ENCODE measurements at places on chromosomes 12 and 14.
A peak's percentile ranks its signal among the peaks of the same experiment; 100 is the strongest.

DNA sequence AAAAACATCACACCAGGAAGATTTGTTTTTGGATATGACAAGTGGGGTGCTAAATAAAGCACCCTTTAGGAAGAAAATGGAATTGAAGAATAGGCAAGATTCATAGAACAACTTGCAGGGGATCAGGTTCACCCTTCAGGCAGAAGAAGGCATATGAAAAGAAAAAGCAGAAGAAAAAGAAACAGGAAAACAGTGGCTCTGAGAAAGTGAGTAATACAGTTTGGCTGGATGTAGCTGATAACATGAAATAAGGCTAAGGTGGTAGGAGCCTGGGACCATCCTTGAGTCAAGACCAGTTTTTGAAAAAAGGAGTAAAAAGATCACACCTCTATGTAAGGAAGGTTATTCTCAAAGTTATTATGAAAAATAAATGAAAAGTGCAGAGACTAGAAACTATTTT lies 42.4 kb downstream of the TRIP11 start:
- H3K36me3 ChIP-seq = no peaks in the 10 kb centered on the region
- DNase-seq = no peak
- H3K27me3 ChIP-seq = no peaks in the 10 kb centered on the region
- no peak overlapping the region for H3K4me3 ChIP-seq
- H3K27ac ChIP-seq = peak overlapping the region; percentile 78

DNA sequence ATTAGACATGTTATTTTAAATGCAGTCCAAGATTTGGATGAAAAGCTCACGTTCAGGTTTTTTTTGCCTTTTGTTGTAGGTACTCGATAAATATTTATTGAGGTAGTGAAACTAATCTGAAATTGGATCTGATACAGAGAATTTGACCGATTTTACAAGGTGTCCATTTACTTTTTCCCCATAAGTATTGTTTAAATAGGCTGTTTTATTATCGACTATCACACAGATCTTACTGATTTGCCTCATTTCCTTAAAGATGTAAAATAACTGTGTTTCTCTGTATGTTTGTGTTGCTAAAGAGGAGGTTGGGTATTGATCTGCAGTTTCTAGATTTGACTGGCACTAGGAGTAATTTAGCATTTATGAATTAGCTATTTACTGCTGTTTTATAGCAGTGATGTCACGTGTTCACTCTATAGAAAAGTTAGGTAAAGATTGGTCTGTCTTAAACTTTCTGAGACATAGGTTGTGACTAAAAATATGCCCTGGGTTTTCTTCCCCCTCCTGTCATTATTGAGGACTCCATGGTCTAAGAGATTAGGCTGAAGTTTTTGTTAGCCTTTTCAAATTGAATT lies 3.5 kb downstream of the RAP1B start:
- peak overlapping the region; percentile 97 for H3K4me3 ChIP-seq
- peak overlapping the region; percentile 97 for H3K27ac ChIP-seq
- no peak for DNase-seq
- no peaks in the 10 kb centered on the region for H3K36me3 ChIP-seq
- peaks cover 39% of the 10 kb centered on the region for H3K4me1 ChIP-seq
- H3K27me3 ChIP-seq = no peaks in the 10 kb centered on the region

GRCh38 chr12:93664573-93665138 lies 12.5 kb upstream of the CRADD start:
- no peaks in the 10 kb centered on the region for H3K4me1 ChIP-seq
- peaks cover 23% of the 10 kb centered on the region for H3K27me3 ChIP-seq
- H3K27ac ChIP-seq = no peak overlapping the region
- H3K36me3 ChIP-seq = peaks cover 2% of the 10 kb centered on the region
- no peak for DNase-seq

GRCh38 chr12:58174316-58174715 lies 232.9 kb downstream of the ATP23 start:
- no peak overlapping the region for H3K4me3 ChIP-seq
- no peaks in the 10 kb centered on the region for H3K36me3 ChIP-seq
- H3K4me1 ChIP-seq = peaks cover 2% of the 10 kb centered on the region
- no peak overlapping the region for H3K27ac ChIP-seq

DNA sequence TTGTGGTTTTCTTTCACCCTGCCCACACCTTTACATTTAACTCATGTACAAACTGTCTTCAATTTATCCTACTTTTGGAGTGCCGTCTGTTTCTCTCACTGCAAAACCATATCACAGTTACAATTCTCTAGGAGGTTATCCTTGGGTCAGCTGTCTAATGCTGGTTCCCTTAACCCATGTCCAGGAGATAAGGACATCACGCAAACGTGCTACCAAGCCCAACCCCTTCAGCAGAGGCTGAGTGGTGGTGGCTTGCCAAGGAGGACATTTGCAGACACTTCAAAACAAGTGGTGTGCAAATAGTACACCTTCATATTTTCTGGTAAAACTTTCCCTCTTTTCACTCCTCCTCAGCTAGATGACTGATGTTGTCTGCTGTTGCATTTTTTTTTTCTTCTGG lies 167.9 kb downstream of the PAX9 start:
- no peak overlapping the region for H3K4me3 ChIP-seq
- H3K27me3 ChIP-seq = no peaks in the 10 kb centered on the region
- no peaks in the 10 kb centered on the region for H3K4me1 ChIP-seq
- no peak overlapping the region for H3K27ac ChIP-seq

GRCh38 chr12:125262851-125263250 lies 197.6 kb downstream of the AACS start:
- H3K4me1 ChIP-seq = no peaks in the 10 kb centered on the region
- no peak for DNase-seq
- H3K36me3 ChIP-seq = no peaks in the 10 kb centered on the region
- H3K27me3 ChIP-seq = peaks cover 6% of the 10 kb centered on the region
- H3K27ac ChIP-seq = no peak overlapping the region
- H3K4me3 ChIP-seq = no peak overlapping the region

GRCh38 chr14:94356379-94357056 lies 31.9 kb downstream of the SERPINA1 start:
- no peak overlapping the region for H3K27ac ChIP-seq
- no peak overlapping the region for H3K4me3 ChIP-seq
- peaks cover 2% of the 10 kb centered on the region for H3K36me3 ChIP-seq
- DNase-seq = no peak
